ENCODE measurements at places on chromosomes 7 and 10.
A peak's percentile ranks its signal among the peaks of the same experiment; 100 is the strongest.

GRCh38 chr10:28503114-28503513 lies 29.8 kb upstream of the WAC start:
- peak; percentile 7 for DNase-seq

GRCh38 chr10:84084342-84084741 lies 55.0 kb upstream of the GHITM start:
- DNase-seq, result peak; percentile 5

- no peak for DNase-seq
These were observed 243.6 kb downstream of the SKIDA1 start for GRCh38 chr10:21281765-21282484.

DNA sequence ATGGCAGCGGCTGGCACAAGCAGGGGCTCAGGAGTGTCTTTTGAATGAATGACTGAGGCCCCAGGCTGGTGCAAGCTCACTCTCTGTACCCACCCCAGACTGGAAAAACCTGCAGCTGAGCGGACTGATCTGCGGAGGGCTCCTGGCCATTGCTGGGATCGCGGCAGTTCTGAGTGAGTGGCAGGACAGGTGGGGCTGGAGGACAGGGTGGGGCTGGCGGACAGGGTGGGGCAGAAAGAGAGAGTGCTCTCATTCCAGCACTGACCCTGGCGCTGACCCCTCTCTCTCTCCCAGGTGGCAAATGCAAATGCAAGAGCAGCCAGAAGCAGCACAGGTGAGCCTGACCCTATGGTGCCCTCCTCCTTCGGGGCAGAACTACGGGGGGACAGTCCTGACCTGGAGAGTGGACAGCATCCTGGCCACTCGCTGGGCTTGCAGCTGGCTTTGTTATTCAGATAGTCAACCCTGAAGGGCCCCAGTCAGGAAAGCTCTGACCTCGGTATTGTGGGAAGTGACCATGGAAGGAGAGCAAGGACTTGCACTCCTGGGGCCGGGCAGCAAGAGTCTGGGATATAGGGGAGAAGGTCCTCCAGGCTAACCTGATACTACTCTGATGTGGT lies 4.1 kb downstream of the FXYD4 start:
- no peak for DNase-seq

DNA sequence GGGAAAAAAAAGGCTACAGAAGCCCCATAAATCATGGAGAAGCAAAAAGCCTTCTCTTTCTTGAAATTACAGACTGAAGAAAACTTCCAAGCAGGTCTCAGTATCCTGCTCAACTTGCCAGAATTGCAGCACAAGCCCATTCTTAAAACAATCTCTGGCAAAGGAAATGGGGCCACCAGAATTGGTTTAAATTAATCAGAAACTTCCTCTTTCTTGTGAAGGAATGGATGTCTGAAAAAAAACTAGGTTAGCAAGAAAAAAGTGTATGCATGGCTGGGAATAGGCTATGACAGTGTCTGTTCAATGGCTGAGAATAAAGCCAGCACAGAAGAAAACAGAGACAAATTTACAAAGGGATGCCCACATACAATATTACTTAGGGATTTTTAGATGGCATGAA lies 59.1 kb downstream of the TFEC start:
- no peak for DNase-seq

GRCh38 chr10:130388746-130389145 lies 252.6 kb downstream of the GLRX3 start:
- no peak for DNase-seq

DNA sequence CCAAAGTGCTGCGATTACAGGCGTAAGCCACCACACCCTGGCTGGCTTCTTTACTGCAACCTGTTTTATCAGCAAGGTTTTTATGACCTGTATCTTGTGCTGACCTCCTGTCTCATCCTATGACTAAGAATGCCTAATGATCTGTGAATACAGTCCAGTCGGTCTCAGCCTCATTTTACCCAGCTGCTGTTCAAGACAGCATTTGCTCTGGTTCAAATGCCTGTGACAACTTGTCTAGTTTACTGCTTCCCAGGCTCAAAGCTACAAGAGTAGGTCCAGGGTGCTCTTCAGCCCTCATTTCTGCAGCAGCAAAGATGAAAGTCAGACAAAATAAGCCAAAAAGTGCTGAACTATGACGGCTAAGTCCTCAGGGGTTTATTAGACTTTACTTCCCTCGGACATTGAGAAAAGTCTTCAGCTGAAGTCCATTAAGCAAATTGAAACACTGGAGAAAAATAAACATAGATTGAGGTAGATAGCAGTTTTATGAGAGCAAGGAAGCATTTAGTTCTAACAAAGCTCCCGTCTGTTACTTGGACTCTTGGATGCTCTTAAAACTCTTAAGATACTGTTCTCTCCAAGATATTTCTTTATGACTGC lies 12.5 kb upstream of the LYZL1 start:
- DNase-seq, result no peak

- no peak for DNase-seq
These were observed 24.8 kb downstream of the GBX1 start for GRCh38 chr7:151142686-151143040.

GRCh38 chr7:150828384-150828783 lies 23.9 kb upstream of the AOC1 start:
- no peak for DNase-seq

- no peak for DNase-seq
These were observed 236.2 kb upstream of the PITRM1 start for GRCh38 chr10:3408603-3409365.

GRCh38 chr10:110207805-110208613 lies 604 bp downstream of the MXI1 start:
- peak; percentile 71 for DNase-seq

DNA sequence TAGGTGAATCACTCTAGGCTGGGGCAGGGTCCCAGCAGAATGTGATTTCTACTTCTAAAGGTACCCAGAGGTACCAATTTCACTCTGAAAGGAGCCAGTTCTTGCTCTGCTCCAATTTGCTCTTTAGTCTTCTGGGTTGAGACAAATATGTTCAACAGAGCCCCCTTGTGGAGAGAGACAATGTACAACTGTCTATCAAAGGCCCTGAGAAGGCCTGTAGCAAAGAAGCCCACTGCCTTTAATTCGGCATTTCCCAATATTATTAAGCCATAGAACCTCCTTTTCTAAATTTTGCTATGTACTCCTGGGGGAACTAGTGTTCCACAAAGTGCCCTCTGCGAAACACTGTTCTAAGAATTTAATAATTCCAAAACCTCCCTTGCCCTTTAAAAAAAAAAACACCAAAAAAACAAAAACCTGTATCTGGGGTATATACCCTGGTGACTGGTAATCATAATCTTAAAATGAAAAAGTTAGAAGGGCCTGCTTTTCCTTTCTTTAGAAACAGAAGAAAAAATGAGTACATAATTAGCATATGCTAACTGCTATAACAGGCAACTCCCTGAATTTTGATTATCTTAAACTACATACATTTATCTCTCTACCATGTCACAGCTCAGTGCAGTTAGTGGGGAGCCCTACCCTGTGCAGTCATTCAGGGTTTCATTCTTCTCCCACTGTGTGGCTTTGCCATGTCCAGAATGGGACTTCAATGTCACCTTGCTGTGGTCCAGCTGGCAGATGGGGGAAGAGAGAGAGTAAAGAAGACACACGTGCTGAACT lies 160.9 kb upstream of the BMPER start:
- peak; percentile 14 for DNase-seq

GRCh38 chr10:127906548-127907377 lies at the start of gene PTPRE:
TSS of gene PTPRE (plus strand) at chr10:127907103. CDS start at chr10:128040882, 133,779 bp downstream.
- peak; percentile 92 for DNase-seq

- no peak for DNase-seq
These were observed 23.5 kb upstream of the CARD11 start for GRCh38 chr7:3067193-3067592.

GRCh38 chr7:104891949-104892348 lies 122.1 kb upstream of the KMT2E start:
- DNase-seq, result no peak

DNA sequence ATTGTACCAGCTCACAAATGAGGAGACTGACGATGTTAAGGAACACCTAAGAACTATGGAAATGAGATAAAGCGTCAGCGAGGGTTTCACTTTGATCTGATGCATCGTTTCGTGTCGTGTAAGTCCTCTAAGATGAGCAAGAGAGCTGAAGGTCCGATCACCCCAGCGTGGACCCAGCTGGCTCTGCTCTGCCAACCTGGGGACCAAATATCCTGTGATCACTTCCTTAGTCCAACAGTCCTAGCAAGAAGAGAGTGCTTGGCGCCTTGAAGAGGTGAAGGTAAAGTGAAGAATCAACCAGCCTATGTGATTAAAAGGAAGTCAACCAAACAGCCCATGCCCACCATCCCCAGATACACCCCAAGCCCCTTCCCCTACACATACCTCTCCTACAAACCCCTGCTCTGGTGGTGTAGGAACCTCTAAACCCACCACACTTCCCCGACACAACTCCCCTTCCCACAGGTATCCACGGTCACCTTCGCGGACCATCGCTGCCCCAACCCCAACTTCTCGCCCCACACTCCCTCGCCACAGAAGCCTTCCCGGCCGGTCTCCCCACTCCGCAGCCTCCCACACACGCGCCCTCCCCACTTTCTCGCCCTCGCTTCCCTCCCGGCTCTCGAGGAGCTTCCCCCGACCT lies 722 bp downstream of the UPF2 start:
- peak; percentile 68 for DNase-seq

DNA sequence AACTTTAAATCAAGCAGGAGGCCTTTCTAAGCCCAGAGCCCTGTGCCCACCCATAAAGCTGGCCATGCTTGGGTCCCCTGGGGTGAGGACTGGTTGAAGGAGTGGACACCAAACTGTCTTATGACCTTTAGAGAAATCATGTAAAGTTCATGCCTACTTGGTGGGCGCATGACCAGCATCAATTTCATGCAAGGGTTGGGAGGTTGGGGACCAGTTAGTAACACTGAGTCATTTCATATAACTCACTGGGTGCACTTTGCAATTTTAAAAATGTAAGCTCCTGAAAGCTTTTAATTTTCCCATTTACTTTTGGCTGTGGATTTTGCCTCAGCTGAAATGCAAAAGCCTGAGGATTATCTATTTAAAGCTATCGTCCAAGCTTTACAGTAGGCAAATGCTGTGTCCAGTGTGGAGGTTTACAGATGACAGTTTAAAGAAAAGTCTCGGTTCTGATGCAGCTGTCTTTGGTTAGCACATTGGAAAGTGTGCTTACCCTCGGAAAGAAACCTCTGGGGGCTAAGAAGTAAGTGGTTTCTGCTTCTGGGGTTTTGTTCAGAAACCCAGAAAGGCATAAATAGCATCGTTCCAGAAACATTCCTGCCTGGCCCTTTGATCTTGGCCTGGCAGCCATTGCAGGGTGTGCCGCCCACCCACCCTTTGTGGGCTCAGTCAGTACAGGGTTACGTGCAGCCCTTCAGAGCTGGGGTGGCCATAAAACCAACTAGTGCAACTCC lies 48.8 kb upstream of the CHST15 start:
- DNase-seq, result no peak

GRCh38 chr10:114316744-114317143 lies 77.7 kb downstream of the VWA2 start:
- no peak for DNase-seq

DNA sequence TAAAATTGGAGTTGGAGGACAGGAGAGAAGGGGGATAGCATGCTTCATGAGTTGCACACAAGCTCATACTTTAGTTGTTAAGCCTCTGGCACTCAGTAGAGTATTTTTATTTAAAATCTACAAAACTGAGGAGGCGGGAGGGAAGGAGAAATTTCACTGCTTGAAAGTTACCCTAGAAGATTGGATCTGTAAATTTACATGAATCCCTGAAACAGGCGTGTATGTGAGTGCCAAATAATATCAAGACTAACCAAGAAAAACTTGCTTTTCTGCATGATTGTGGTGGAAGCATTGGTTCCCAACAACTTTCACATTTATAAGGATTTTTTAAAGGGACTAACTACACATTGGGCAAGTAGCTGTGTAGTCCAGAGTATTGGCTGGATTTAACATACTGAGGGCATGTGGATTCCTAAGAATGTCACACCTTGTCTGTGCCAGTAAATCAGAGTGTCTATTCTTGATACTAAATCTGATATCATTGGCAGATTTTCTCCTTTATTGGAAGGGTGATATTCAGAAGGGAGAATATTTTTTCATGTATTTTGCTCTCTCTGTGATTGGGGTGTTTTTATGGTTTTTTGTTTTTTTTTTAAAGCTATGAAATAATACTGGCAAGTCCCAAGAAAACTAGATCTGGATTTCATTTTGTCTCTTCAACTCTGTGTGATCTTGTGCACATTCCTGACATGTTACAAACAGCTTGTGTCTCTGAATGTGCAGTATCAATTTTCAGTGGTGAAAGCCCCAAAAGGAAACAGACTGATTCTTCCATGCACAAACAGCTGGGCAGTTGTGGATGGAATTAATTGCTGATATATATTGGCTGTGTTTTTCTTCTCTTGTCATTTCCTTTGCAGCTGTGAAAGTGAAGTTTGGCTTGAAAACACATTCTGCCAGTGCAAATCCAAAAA lies 67.2 kb downstream of the ADD3 start:
- peak; percentile 87 for DNase-seq

- no peak for DNase-seq
These were observed 120.7 kb upstream of the ADARB2 start for GRCh38 chr10:1858048-1858447.

- peak; percentile 95 for DNase-seq
These were observed 278.6 kb downstream of the ARHGAP12 start for GRCh38 chr10:31650010-31650409.

GRCh38 chr10:101905251-101905650 lies 61.7 kb upstream of the KCNIP2 start:
- DNase-seq, result no peak

GRCh38 chr7:100369105-100369504 lies 4.2 kb upstream of the PILRA start:
- DNase-seq, result no peak

GRCh38 chr7:76202666-76203030 lies 952 bp downstream of the SRRM3 start:
- no peak for DNase-seq

GRCh38 chr10:80588546-80588945 lies 50.8 kb downstream of the SH2D4B start:
- DNase-seq, result no peak

DNA sequence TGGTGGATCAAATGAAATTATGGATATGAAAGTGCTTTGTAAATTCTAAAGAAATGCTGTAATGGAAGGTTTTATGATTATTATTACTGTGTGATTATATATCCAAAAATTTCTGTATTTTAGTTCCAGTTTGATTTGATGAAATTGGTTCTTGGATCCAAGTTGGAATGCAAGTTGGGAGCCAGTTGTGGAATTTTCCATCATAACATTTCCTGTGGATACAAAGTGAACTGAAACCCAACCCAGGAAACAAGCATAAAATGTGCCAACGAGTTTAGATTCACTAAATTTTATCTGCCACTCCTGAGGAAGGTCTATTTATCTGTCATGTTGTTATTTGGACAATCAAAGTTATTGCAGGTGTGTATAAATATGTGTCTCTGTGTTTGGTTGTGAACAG lies 131.4 kb upstream of the MDFIC start:
- peak; percentile 17 for DNase-seq

- no peak for DNase-seq
These were observed 22.0 kb upstream of the TMEM120A start for GRCh38 chr7:76016191-76016947.

DNA sequence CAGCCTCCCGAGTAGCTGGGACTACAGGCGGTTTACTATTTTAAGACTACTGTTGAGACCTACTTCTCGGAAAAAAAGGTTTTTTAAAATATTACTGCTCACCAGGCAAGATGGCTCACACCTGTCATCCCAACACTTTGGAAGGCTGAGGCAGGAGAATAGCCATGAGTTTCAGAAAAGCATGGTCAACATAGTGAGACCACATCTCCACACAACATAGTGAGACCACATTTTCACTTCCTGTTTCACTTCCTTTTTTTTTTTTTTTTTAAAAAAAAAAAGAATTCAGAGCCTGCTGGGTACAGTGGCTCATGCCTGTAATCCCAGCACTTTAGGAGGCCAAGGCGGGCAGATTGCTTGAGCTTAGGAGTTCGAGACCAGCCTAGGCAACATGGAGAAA lies 46.5 kb downstream of the SVOPL start:
- DNase-seq, result no peak

GRCh38 chr7:150381096-150381495 lies 2.0 kb downstream of the ZNF775 start:
- DNase-seq, result no peak
